Keratinocyte (primary cell): ENCODE measurements at places on chromosomes 6 and 20. TPM values are rescaled to one million over a fixed set of nuclear protein-coding genes. Genes with fewer than 3 reads are reported as not detected.
A peak's percentile ranks its signal among the peaks of the same experiment; 100 is the strongest.

GRCh38 chr6:71619836-71620235 lies 266.5 kb upstream of the RIMS1 start:
- no peak for DNase-seq
- no peak overlapping the region for H3K4me3 ChIP-seq
- H3K27ac ChIP-seq = no peak overlapping the region

GRCh38 chr6:159701413-159701999 lies 8.5 kb upstream of the SOD2 start:
- no peaks in the 10 kb centered on the region for H3K27me3 ChIP-seq
- peaks cover 13% of the 10 kb centered on the region for H3K4me1 ChIP-seq
- peak overlapping the region; percentile 57 for H3K27ac ChIP-seq
- DNase-seq = no peak
- no peak overlapping the region for H3K4me3 ChIP-seq
- no peaks in the 10 kb centered on the region for H3K36me3 ChIP-seq

Gene FAM83B
- polyA plus RNA-seq = 19.3 to 30.3 TPM (median 26.5 TPM) in 3 replicates

DNA sequence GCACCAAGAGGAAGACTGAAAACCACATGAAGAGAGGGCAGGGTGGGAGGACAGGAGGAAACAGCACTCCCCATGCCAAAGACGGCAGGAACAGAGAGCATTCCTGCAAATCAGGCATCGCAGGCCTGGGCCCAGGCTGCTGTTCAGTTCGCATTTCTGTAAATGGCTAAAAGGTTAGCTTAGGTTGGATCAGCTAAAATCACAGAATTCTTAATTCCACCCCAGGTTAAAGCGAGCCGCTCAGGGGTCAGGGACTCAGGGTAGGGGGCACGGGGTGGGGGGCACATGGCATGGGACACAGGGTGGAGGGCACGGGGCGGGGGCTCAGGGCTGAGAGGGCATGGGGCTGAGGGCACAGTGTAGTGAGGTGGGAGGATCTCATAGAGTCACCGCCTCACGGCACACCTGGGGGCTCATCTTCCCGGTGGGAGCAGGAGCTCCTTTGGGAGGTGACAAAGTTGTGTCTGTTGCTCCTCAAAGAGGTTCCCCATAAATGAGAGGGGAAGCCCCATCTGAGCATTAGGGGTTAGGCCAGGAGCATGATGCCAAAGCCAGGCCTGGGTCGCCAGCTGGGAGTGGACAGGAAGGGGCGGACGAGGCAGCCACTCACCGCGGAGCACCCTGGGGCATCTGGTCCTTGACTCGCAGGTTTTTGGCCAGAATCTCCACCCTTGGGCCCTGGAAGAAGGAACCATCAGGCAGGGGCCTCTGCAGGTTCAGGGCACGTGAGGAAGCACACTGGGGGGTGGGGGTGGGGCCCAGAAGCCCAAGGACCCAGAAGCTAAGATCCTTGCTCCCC lies 200.7 kb downstream of the PREX1 start:
- no peak for DNase-seq
- H3K4me3 ChIP-seq = no peak overlapping the region
- no peaks in the 10 kb centered on the region for H3K36me3 ChIP-seq
- no peak overlapping the region for H3K27ac ChIP-seq

Gene ARG1
- polyA plus RNA-seq = 0.13 to 0.17 TPM in 2 of 3 replicates, not detected in the other

GRCh38 chr6:144284478-144284782 lies 705 bp upstream of the UTRN start:
- H3K4me1 ChIP-seq = peaks cover 10% of the 10 kb centered on the region
- DNase-seq = no peak
- no peaks in the 10 kb centered on the region for H3K27me3 ChIP-seq
- no peaks in the 10 kb centered on the region for H3K36me3 ChIP-seq
- peak overlapping the region; percentile 92 for H3K4me3 ChIP-seq
- H3K27ac ChIP-seq = peak overlapping the region; percentile 67

Gene SIRPA
- 19.9 to 50.7 TPM (median 23.7 TPM) in 3 replicates for polyA plus RNA-seq

- DNase-seq = no peak
- peaks cover 12% of the 10 kb centered on the region for H3K4me1 ChIP-seq
- no peak overlapping the region for H3K27ac ChIP-seq
- no peak overlapping the region for H3K4me3 ChIP-seq
- H3K36me3 ChIP-seq = no peaks in the 10 kb centered on the region
These were observed 42.6 kb upstream of the TGM2 start for GRCh38 chr20:38207621-38208020.

DNA sequence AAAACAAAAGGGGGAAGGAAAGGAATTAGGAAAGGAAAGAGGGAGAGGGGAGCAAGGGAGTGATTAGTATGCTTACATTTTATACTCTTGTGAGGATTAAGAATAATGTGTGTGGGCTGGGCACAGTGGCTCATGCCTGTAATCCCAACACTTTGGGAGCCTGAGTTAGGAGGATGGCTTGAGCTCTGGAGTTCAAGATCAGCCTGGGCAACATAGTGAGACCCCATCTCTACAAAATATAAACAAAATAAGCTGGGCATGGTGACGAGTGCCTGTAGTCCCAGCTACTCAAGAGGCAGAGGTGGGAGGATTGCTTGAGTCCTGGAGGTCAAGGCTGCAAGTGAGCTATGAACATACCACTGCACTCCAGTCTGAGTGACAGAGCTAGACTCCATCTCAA lies 47.0 kb downstream of the SHLD1 start:
- DNase-seq = no peak
- H3K27ac ChIP-seq = no peak overlapping the region
- no peak overlapping the region for H3K4me3 ChIP-seq
- no peaks in the 10 kb centered on the region for H3K27me3 ChIP-seq

Gene RBM24
- 1.3 to 1.9 TPM (median 1.3 TPM) in 3 replicates for polyA plus RNA-seq

GRCh38 chr20:60506061-60506460 lies 547.8 kb downstream of the CDH26 start:
- H3K27ac ChIP-seq = no peak overlapping the region
- H3K36me3 ChIP-seq = no peaks in the 10 kb centered on the region
- H3K4me3 ChIP-seq = no peak overlapping the region
- H3K4me1 ChIP-seq = no peaks in the 10 kb centered on the region

Gene CDSN
- polyA plus RNA-seq = 4.0 to 8.3 TPM (median 5.0 TPM) in 3 replicates

Gene RIPOR2
- 0.01 to 0.07 TPM (median 0.01 TPM) in 3 replicates for polyA plus RNA-seq

Gene ENPP1
- polyA plus RNA-seq = 0.22 to 0.34 TPM (median 0.22 TPM) in 3 replicates

- no peaks in the 10 kb centered on the region for H3K4me1 ChIP-seq
- peaks cover 13% of the 10 kb centered on the region for H3K27me3 ChIP-seq
- H3K4me3 ChIP-seq = no peak overlapping the region
- no peak overlapping the region for H3K27ac ChIP-seq
- no peak for DNase-seq
- no peaks in the 10 kb centered on the region for H3K36me3 ChIP-seq
These were observed 151.6 kb downstream of the SOBP start for GRCh38 chr6:107641500-107641941.

GRCh38 chr6:25330796-25331685 lies 51.9 kb downstream of the CARMIL1 start:
- H3K4me3 ChIP-seq = no peak overlapping the region
- DNase-seq = no peak
- H3K36me3 ChIP-seq = no peaks in the 10 kb centered on the region
- peaks cover 6% of the 10 kb centered on the region for H3K4me1 ChIP-seq

DNA sequence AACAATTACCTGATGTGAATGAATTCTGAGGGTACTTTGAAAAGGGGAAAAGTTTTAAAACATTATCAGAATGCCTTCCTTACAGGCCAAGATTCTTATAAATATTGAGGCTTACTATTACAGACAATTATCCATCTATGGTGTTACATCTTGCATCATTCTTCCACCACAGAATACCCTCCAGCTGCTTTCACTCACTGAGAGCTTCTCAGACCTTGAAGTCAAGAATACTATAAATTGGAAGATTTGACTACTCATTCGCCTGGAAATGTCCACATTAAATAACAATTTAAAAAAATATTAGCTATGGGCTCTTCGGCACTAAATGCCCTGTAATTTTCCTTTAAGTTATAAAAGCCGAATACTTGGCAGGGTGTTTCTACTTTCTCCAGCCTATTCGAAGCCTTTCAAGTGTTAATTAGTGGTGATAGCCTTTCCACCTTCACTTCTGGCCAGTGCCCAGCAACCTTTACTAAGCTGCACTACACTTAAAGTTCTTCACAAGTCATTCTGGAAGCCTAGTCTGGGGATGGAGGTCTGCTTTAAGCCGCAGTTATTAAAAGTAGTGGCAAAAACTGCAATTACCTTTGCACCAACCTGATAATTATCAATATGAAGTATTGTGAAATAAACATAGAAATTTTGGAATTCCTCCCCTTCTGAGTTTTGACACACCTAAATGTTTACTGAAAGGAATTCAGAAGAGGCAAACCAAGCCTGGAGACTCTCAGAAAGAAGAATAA lies 100.9 kb downstream of the BMP5 start:
- H3K27ac ChIP-seq = no peak overlapping the region
- H3K27me3 ChIP-seq = no peaks in the 10 kb centered on the region
- H3K4me1 ChIP-seq = no peaks in the 10 kb centered on the region
- no peak overlapping the region for H3K4me3 ChIP-seq

DNA sequence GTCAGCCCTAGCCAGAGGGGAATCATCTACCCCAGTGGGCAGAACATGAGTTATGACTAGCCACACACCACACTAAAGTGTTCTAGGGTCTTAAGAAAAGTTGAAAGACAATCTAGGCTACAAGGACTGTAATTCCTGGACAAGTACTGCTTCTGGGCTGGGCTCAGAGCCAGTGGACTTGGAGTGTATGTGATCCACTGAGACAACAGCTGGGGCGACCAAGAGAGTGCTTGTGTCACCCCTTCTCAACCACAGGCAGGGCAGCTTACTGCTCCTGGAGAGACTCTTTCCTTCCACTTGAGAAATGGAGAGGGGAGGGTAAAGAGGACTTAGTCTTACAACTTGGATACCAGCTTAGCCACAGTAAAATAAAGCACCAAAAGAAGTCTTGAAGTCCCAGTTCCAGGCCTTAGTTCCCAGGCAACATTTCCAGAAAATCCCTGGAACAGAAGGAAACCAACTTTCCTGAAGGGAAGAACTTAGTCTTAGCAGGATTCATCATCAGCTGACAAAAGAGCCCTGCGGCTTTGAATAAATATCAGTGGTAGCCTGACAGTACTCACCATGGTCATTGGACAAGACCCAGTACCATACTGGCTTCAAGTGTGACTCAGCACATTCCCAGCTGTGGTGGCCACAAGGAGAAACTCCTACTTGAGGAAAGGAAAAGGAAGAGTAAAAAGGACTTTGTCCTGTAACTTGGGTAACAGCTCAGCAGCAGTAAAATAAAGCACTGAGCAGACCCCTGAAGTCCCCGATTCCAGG lies 355.1 kb upstream of the ADGRB3 start:
- no peak overlapping the region for H3K4me3 ChIP-seq
- no peaks in the 10 kb centered on the region for H3K36me3 ChIP-seq
- H3K27ac ChIP-seq = no peak overlapping the region
- no peak for DNase-seq

DNA sequence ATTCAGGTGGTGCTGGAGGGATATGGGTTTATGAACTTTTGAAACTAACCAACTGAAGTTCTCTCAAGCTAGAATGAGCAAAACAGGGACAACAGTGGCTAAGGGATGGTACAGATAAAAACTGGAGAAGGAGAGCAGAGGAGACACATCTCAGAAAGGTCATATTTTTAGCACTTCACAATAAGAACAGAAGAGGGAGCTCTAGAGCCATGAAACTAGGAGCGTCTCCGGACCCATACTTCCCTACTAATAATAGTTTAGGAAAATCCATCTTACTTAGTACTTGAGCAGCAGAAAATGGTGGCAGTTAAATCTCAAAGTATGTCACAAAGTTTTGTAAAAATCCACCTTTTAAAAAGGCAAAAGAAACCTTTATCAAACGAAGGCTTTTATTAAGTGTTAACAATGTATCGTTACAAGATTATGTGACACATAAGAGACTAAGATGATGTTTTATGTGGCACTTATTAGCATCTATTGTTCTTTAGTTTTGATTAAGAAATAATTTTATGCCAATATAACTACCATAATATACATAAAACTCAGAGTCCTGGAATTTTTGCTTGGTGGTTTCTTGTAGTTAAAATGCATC lies 278.6 kb downstream of the TBC1D32 start:
- H3K4me3 ChIP-seq = no peak overlapping the region
- no peaks in the 10 kb centered on the region for H3K36me3 ChIP-seq
- H3K4me1 ChIP-seq = no peaks in the 10 kb centered on the region
- no peak overlapping the region for H3K27ac ChIP-seq
- H3K27me3 ChIP-seq = no peaks in the 10 kb centered on the region

Gene RSPO4
- polyA plus RNA-seq = not detected in 3 replicates

Gene SPAG4
- polyA plus RNA-seq = 0.93 to 1.9 TPM (median 1.3 TPM) in 3 replicates

- H3K4me1 ChIP-seq = no peaks in the 10 kb centered on the region
- peaks cover 3% of the 10 kb centered on the region for H3K27me3 ChIP-seq
- H3K27ac ChIP-seq = no peak overlapping the region
- H3K4me3 ChIP-seq = no peak overlapping the region
- no peak for DNase-seq
- no peaks in the 10 kb centered on the region for H3K36me3 ChIP-seq
These were observed 52.0 kb downstream of the MYLIP start for GRCh38 chr6:16180696-16181438.

DNA sequence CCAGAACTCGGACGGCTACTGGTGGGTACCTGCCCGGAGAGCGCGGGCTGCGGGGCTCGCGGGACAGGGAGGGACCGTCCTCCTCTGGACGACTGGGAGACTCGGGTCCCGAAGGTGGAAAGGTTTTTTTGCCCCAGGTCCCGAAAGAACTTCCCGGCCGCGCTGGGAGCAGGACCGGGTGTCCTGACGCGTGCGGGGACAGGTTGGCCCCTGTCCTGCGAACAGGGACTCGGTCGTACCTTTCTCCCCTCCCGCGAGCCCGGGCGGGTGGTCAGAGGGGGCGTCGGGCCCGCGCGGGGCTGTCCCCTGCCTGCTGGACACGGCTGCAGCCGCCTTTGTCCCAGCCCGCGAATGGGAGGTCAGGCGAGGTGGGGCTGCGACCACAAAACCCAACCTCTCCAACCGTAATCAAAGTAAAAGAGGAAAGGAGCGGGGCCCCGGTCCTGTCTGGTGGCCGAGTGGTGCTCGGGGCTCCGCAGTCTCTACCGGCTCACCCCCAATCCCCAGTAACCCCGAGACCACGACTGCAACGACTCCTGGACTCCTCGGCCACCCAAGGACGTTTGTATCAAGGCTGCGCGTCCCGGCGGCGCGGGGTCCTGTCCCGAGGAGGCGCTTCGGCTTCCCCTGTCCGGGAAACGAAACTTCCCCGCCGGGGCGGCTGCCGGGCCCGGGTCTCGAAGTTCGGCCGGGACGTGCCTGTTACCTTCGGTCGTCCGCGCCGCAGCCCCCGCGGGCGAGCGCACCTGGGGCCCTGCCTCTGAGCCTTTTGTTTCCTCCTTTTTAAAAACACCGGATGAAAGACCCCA lies 798 bp downstream of the DSP start:
- peak overlapping the region; percentile 97 for H3K27ac ChIP-seq
- DNase-seq = no peak
- H3K27me3 ChIP-seq = no peaks in the 10 kb centered on the region
- peaks cover 38% of the 10 kb centered on the region for H3K4me1 ChIP-seq
- no peaks in the 10 kb centered on the region for H3K36me3 ChIP-seq

DNA sequence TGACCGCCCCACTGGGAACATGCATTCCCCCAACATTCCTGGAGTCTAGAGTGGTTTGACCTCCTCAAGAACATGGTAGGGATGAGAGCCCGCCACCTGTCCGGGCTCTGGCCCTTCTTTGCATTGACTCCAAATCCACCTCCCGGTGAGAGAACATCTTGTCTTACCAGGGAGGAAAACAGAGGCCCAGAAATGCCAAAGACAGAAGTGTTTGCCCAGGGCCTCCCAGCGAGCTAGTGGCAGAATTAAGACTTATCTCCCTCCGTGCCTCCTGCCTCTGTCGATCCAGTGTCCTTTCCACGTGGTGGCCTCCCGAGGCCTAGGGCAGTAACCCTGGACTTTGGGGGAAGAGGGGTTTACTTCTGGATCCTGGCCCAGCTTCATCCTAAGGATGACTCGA lies 134.8 kb downstream of the JPH2 start:
- H3K27ac ChIP-seq = no peak overlapping the region
- no peak for DNase-seq
- H3K27me3 ChIP-seq = no peaks in the 10 kb centered on the region
- no peak overlapping the region for H3K4me3 ChIP-seq

Gene KCNQ2
- polyA plus RNA-seq = 0.12 TPM in 1 of 3 replicates, not detected in the others
